NCI-H460 (cell line): ENCODE measurements at places on chromosomes 7 and 10. TPM values are rescaled to one million over a fixed set of nuclear protein-coding genes. Genes with fewer than 3 reads are reported as not detected.

The ETV1 gene
- 68.8 and 81.6 TPM in 2 replicates for total RNA-seq

The SH2D4B gene
- 0.02 TPM in 1 of 2 replicates, not detected in the other for total RNA-seq

The SLC18A3 gene
- not detected in 2 replicates for total RNA-seq

The CYP2E1 gene
- 1.4 and 1.6 TPM in 2 replicates for total RNA-seq
